Uterus (tissue), 4 donors: ENCODE measurements at places on chromosomes 4 and X. TPM values are rescaled to one million over a fixed set of nuclear protein-coding genes. Genes with fewer than 3 reads are reported as not detected.

The NOX1 gene
- not detected for total RNA-seq

The RTL9 gene
- total RNA-seq: 0.48 TPM

The NPNT gene
- 23.3 TPM for total RNA-seq

The SPANXB1 gene
- total RNA-seq: not detected

The GABRQ gene
- not detected for total RNA-seq

The F8A3 gene
- total RNA-seq: 2.6 TPM

The SMIM20 gene
- total RNA-seq: 39.4 TPM

The GAGE13 gene
- total RNA-seq: not detected

The ENPEP gene
- total RNA-seq: 22.0 TPM

The DRP2 gene
- total RNA-seq: 4.7 TPM

The GPR119 gene
- total RNA-seq: not detected

The ZFP92 gene
- 2.4 TPM for total RNA-seq

The RTL3 gene
- total RNA-seq: not detected

The INTU gene
- 16.1 TPM for total RNA-seq

The SH3D19 gene
- 172 TPM for total RNA-seq

The ADH7 gene
- not detected for total RNA-seq

The MEPE gene
- total RNA-seq: not detected

The IL2 gene
- not detected for total RNA-seq

The FGF13 gene
- total RNA-seq: 15.1 TPM

The SYN1 gene
- total RNA-seq: not detected

The DUSP21 gene
- total RNA-seq: not detected

The ZNF275 gene
- 5.9 TPM for total RNA-seq

The TEX13C gene
- not detected for total RNA-seq

The PRKG2 gene
- total RNA-seq: not detected

The ASB5 gene
- total RNA-seq: 0.28 TPM

The ARMCX4 gene
- 18.2 TPM for total RNA-seq

The NUDT11 gene
- total RNA-seq: 10.9 TPM

The RIBC1 gene
- not detected for total RNA-seq

The SSX1 gene
- total RNA-seq: not detected

The GPRASP3 gene
- 14.1 TPM for total RNA-seq

The AASDH gene
- 58.8 TPM for total RNA-seq

The HELQ gene
- 48.7 TPM for total RNA-seq

The SLC10A4 gene
- total RNA-seq: 1.2 TPM

The RBPJ gene
- total RNA-seq: 102 TPM

The P2RY10 gene
- not detected for total RNA-seq

The HTR2C gene
- total RNA-seq: 15.7 TPM

The CAMK2D gene
- 44.8 TPM for total RNA-seq

The REELD1 gene
- total RNA-seq: not detected

The PHEX gene
- total RNA-seq: 1.5 TPM

The FGD1 gene
- total RNA-seq: 14.6 TPM

The SLC26A1 gene
- 0.07 TPM for total RNA-seq

The IBSP gene
- not detected for total RNA-seq

The CLDN22 gene
- 1.0 TPM for total RNA-seq

The MAGEA10 gene
- not detected for total RNA-seq

The PPEF2 gene
- 0.09 TPM for total RNA-seq

The F11 gene
- not detected for total RNA-seq

The STPG2 gene
- total RNA-seq: not detected

The SYP gene
- total RNA-seq: not detected
